Stimulated activated CD4-positive, alpha-beta T cell treated with anti-CD3 and anti-CD28 coated beads, Interleukin-4, amount 100 ng/mL, for 24 hours (primary cell): ENCODE measurements at places on chromosomes 1 and 21.
A peak's percentile ranks its signal among the peaks of the same experiment; 100 is the strongest.

- DNase-seq = no peak
Observed at GRCh38 chr1:60041783-60042182, 31.8 kb downstream of the C1orf87 start.

- no peak for DNase-seq
Observed at GRCh38 chr1:177632923-177633615, 336.8 kb downstream of the SEC16B start.

- no peak for DNase-seq
Observed at GRCh38 chr1:110243146-110243545, 33.0 kb downstream of the KCNC4 start.

GRCh38 chr1:32485554-32486255 is 20.8 kb downstream of the ZBTB8B start:
- DNase-seq = no peak

DNA sequence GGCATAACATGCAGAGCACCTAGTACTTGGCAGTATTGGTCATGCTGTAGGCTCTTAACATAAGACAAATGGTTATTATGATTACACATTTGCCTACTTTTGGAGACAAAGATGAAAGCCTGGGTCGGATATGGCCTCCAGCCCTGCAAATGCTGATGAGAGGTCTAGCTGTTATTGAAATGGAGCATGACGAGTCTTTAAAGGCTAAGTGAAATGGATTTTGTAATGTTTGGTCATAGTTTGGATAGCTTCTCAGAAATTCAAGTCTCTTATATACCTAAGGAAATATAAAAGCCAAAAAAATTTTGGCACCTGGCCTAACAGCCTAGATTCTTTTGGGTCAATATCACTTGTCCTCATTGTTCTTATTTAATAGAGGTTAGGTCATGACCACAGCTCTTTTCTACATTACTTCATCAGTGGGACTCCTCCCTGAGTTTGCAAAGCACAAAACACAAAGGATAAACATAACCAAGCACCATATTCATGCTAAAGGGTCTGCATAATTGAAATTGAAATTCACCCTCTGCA is 69.2 kb upstream of the WLS start:
- no peak for DNase-seq

DNA sequence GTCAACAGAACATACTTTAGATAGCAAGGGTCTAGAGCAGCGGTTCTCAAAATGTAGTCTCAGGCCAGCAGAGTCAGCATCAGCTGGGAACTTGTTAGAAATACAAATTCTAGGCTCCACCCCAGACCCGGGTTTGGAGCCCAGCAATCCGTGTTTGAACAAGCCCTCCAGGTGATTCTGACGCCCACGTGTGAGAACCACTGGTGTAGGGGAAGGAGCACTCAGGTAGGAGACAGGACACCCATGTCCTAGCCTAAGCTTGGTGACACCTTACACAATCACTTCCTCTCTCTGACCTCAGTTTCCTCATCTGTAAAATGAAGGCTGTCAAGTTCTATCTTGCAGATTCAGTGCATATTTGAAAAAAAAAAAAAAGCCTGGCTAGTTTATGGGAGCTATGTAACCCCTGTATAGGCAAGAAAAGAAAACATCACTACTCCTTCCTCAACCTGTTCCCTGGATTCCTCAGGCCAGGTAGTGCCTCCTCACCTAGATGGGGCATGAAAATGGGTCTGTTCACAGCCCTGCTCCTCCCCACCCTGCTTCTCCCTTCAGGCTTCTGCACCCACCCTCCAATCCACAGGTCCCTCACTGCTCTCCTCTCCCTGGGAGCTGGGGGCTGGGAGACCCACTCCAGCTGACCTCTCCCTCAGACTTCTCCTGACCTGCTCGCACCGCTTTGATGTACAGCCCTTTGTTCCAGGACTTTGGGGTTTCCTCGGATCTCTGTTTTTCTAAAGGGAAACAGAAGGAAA is 7.1 kb upstream of the PHLDA3 start:
- no peak for DNase-seq

DNA sequence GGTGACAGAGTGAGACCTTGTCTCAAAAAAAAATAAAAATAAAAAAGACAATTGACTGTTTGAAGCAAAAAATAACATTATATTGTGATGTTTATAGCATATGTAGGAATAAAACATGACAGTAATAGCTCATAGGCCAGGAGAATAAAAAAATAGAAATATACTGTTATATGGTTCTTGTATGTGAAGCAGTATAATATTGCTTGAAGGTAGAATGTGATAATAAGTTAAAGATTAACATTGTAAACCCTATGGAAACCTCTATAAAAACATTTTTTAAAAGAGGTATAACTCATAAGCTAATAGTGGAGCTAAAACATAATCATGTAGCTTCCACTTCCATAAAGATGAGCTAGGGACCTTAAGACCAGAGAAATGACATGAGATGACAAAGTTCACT is 23.5 kb downstream of the GJA4 start:
- DNase-seq = no peak

DNA sequence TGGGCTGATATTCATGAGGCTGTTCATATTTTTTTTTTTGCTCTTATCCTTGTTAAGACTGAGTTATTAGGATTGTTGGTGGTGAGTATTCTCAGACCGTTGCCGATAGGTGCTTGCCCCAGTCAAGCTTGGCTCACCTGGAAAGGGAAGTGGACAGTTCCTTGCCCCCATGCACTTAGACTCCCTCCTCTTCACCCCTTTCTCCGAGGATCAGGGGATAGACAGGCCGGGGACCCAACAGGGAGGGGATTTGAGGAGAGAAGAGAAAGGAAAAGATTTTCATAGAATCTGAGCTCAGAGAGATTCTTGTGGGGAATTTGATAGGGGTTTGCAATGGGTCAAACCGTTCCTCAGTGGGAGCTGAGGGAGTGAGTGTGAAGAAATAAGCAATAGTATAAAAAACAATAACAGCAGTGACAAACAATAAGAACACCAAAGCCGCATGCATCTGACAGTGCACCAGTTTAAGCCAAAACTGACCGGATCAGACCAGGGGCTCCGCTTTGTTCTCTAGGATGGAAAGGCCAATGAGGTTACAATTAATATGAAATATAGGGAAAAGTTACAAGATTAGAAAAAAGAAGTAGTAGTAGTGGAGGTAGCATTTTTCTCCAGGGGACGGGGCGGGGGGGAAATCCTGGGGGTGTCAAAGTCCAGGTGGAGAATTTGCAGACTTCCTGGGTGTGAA is 8.9 kb downstream of the PAX7 start:
- no peak for DNase-seq

- DNase-seq = no peak
Observed at GRCh38 chr1:243477731-243478290, 222.0 kb downstream of the SDCCAG8 start.

GRCh38 chr21:27192281-27192949 is 225.5 kb upstream of the ADAMTS5 start:
- DNase-seq = no peak

DNA sequence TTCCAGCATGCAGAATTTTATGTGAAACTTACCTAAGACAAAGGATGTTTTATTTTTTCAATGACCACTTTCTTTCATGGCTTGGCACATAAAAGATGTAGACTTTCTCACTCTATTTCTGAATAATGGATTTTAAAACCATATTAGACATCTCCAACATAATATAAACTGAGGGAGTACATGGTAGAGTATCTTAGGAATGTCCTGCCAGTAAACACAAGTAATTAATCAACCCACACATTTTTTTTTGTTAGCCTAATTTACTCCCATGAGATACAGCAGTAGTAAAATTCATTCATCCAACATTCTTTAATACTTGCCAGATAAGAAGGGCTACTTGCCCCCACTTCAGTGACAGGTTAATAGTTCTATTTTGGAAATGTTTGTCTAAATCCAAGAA is 235.4 kb upstream of the ADAMTS5 start:
- no peak for DNase-seq

DNA sequence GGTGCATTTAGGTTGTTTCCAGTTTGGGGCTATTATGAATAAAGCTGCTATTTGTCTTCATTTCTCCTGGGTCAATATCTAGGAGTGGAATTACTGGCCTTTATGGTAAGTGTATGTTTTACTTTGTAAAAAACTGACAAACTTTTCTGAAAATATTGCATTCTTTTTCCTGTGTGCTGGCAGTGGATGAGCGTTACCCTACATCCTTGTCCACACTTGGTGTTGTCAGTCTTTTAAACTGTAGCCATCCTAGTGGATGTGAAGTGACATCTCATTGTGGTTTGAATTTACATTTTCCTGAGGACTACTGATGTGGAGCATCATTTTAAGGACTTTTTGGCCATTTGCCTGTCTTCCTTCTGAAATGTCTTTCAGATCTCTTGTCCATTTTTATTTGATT is 35.9 kb downstream of the TRPM2 start:
- no peak for DNase-seq

- peak; percentile 43 for DNase-seq
Observed at GRCh38 chr1:59971464-59971911, 44.9 kb upstream of the CYP2J2 start.

- no peak for DNase-seq
Observed at GRCh38 chr1:117570988-117571409, 34.8 kb upstream of the TENT5C start.

GRCh38 chr1:97898948-97899347 is 21.9 kb downstream of the DPYD start:
- no peak for DNase-seq

DNA sequence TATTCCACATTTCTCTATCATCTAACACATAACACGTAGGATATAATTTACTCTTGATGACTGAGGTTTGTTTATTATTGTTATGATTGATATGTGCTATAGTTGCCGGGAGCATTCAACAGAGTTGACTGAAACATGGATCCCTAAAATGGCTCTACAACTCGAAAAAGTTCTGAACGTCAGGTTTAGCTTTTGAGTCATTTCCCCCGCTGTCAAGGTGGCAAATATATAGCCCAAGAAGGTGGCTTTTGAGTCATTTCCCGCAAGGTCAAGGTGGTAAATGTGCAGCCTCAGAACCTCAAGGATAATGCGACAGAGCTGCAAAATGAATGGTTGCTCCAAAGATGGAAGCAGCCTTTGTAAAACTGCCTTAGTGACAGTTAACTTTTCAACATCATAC is 104.0 kb downstream of the NIBAN1 start:
- DNase-seq = peak; percentile 29

- DNase-seq = no peak
Observed at GRCh38 chr1:198925567-198925966, 286.7 kb downstream of the PTPRC start.

DNA sequence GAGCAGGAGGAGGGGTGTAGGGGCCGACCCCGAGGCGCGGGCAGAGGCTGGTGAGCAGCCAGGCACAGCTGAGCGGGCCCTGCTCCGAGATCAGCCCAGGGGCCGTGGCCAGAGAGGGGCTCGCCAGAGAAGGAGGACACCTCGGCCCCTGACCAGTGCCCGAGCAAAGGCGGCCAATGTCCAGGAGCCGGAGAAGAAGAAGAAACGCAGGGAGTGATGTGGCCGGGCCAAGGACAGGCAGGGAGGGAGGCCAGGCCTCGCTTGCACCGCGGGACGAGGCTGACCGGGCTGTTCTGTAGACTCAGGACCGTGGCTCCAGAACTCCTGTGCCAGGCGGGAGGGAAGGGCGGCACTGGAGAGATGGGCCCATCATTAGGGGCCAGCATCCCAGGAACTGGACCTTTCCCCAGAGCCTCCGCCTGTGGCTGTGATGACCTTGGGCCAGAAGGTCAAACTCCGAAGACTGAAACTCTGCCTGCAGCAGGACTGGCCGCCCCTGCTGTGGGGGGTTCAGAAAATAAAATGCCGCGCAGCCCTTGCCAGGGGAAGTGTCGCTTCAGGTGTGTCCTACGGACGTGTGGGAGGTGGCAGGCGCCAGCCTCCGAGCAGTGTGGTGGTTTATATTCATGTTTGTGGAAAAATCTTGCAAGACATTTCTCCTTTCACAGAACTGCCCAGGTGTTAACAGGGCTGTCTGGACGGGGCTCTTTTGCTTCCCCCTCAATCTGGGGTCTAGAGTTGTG is 14.4 kb downstream of the RRP1 start:
- no peak for DNase-seq

DNA sequence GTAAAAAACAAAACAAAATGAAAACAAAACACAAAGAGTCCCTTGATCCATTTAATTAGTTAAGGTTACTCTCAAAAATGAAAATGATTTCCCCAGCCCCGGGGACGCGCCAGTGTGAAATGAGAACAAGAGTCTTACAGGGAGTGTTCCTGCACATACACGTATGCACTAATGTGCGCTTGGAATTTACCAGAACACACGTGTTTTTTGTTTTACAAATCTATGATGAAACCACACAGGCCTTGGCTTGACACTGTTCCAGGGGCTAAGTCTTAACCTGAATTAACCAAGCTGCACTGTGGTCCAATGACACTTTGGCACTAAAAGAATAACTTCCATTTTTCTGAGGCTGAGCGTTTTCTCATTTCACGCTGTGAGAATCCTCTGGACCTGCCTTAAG is 63.7 kb downstream of the SLC45A1 start:
- no peak for DNase-seq

GRCh38 chr1:40020447-40021085 is 20.0 kb upstream of the CAP1 start:
- no peak for DNase-seq

DNA sequence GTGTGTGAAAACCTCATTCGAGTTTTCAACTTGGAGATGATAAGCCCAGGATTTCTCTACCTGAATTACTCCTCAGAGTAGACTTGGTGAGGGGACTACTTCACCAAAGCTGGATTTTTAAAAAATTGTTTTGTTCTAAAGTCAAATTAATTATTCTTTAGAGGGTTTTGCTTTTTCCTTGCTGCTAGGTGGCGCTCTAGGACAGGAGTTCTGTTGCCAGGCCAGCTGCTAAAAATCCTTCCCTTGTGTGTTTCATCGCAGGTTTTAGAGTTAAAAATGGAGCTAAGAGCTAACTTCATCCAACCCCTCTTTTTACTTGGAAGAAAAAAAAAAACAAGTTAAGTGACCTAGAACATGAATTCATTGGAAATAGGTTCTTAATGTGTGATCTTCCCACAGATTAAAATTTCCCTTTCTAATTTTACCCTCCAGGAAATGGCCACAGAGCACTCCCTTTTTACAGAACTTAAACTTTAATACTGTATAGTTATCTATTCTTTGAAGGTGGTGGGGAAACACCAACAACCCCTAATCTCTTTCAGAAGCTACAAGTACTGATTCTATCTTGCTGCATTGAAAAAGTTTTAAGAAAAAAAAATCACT is 36.7 kb upstream of the FAM163A start:
- peak; percentile 65 for DNase-seq

DNA sequence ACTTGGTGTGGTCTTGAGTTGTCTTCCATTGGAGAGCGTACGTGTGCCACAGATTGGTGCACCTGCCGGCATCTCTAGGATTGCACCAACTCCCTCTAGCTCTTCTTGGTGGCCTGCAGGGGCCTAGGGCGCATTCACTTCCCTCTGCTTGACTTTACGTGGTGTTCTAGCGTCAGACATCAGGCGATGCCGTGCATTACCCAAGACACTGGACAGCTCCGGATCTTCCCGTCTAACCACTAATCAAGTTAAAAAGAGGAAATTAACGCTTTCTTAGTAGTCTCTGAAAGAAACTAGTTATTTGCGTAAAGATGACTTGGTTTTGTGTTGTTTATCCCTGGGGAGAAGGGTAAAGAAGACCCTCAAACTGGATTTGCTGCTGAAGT is 510 bp upstream of the IL10RB start:
- DNase-seq = no peak
